ENCODE measurements at places on chromosomes 12 and 14.

DNA sequence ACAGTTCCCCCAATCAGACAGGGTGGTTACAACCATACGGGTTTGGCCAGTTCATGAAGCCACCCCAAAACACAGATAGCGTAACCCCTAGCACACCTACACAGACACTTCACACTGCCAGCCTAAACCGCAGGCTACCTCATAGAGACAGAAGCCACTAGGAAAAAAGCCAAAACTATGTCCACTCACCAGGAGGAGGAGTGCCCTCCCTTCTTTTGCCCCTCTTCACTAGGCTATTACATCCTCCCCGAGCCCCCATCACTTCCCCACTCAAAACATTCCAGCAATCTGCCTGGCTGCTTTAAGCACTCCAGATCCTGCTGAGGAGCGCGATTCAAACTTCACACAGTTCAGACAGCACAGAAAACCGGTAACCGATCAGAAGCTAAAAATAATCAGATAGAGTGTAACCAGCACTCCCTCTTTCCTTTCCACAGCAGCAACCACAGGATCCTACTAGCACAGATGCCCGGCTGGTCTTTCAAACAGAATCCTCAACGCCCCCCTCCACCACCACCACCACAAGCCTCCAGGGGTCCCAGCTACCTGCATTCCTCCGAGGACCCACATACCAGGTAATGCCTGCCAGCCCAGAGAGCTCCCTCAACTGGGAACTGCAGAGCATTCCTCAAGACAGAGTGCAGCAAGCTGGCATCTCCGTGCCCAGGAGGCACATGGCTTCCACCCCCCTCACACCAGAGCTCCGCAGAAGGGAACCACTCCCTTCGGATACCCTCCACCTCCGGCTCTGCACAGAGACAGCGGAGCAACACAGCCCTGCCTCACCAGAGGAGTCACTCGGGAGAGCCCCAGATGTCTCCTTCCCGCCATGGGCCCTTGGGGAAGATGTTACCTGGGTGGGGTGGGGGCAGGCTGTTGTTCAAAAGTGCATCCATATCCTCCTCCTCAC, 1.5 kb downstream of the CHD4 start:
- H3K4me1 ChIP-seq = peaks cover 32% of the 10 kb centered on the region
- H3K36me3 ChIP-seq = peaks cover 18% of the 10 kb centered on the region
- H3K4me3 ChIP-seq = no peak overlapping the region
- no peak for DNase-seq

GRCh38 chr14:49930720-49931119, 37.8 kb downstream of the ARF6 start:
- no peaks in the 10 kb centered on the region for H3K4me1 ChIP-seq
- no peaks in the 10 kb centered on the region for H3K27me3 ChIP-seq
- H3K27ac ChIP-seq = no peak overlapping the region
- no peak overlapping the region for H3K4me3 ChIP-seq
- no peaks in the 10 kb centered on the region for H3K36me3 ChIP-seq

GRCh38 chr14:86779416-86779815, 1213.6 kb downstream of the GALC start:
- H3K4me3 ChIP-seq = no peak overlapping the region
- H3K36me3 ChIP-seq = peaks cover 2% of the 10 kb centered on the region
- H3K27me3 ChIP-seq = no peaks in the 10 kb centered on the region
- DNase-seq = no peak

DNA sequence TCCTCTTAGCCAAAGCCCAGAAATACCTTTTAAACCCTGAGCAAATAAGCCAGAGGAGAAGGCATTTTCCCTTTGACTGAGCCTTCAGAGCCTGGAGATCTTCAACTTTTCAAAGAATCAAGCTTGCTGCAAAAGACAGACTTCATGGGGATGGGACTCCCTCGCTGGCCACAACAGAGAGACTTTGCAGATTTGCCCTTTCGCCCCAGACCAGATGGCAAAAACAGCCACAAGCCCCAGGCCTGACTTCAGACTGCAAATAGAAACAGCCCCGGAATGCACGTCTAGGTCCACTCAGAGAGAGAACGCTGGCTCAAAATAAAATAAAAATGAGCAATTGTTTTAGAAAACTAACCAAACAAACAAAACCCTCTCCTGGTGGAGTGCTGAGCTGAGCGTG, 114.6 kb upstream of the MED13L start:
- H3K27ac ChIP-seq = no peak overlapping the region
- peaks cover 5% of the 10 kb centered on the region for H3K27me3 ChIP-seq
- no peaks in the 10 kb centered on the region for H3K36me3 ChIP-seq
- H3K4me3 ChIP-seq = no peak overlapping the region

DNA sequence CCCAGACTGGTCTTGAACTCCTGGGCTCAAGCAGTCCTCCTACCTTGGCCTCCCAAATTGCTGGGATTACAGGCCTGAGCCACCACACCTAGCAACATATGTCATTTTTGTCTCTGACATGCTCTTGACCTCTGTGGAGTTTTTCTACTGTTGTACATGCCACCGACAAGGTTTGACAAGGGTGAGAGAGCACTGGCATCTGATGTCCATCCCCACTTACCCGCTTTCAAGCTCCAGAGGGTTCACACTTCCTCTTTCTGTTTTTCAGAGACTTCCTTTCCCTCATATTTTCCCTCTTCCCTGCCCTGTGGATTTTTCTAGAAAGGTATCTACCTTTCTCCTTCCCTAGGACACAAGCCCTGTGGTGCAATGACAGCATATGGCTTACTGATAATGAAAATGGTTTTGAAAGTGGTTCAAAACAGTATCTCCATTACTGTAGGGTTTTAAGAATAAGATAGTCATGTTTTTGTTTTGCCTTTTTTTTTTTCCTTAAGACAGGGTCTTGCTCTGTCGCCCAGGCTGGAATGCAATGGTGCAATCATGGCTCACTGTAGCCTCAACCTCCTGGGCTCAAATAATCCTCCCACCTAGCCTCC, 27.7 kb upstream of the PLEKHG3 start:
- DNase-seq = no peak
- no peaks in the 10 kb centered on the region for H3K27me3 ChIP-seq

DNA sequence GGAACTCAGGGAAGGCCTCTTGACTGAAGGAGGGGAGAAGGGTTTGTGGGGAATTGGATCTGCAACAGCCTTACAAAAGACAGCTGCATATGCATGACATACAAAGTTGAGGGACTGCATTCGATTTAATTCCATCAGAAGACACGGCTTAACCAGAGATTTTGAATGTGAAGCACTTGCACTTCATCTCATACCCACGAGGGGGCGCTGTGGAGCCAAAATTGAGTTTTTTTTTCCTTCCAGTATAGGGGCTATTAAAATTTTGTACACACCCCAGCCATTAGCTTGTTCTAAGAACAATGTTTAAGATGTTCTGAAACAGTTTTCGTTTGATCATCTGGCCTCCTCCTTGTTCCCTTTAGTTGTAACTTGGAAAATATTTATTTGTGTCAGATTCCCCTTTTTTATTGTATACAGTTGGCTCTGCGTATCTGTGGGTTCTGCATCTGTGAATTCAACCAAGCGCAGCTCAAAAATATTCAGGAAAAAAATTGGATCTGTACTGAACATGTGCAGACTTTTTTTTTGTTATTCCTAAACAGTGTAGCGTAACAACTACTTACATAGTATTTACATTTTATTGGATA, 1.6 kb downstream of the SUDS3 start:
- peaks cover 10% of the 10 kb centered on the region for H3K36me3 ChIP-seq
- peak overlapping the region; percentile 77 for H3K27ac ChIP-seq
- no peaks in the 10 kb centered on the region for H3K27me3 ChIP-seq
- peaks cover 31% of the 10 kb centered on the region for H3K4me1 ChIP-seq
- peak overlapping the region; percentile 97 for H3K4me3 ChIP-seq

DNA sequence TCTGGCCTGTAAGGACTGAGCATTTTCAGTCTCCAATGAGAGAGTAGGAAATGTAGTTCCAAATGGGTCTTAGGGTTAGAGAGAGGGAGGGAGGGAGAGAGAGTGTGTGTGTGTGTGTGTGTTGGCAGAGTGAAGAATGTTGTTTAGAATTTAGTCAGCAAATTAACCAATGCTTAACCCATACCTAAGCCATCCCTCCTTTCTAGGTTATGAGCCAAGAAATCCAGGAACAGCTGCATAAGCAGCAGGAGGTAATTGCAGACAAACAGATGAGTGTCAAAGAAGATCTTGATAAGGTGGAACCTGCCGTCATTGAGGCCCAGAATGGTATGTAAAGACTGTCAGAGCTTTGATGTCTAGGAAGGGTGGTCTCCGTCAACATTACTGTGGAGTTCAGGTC, 56.9 kb downstream of the HSP90AA1 start:
- no peaks in the 10 kb centered on the region for H3K27me3 ChIP-seq
- no peak for DNase-seq
- peaks cover 59% of the 10 kb centered on the region for H3K36me3 ChIP-seq
- no peaks in the 10 kb centered on the region for H3K4me1 ChIP-seq

DNA sequence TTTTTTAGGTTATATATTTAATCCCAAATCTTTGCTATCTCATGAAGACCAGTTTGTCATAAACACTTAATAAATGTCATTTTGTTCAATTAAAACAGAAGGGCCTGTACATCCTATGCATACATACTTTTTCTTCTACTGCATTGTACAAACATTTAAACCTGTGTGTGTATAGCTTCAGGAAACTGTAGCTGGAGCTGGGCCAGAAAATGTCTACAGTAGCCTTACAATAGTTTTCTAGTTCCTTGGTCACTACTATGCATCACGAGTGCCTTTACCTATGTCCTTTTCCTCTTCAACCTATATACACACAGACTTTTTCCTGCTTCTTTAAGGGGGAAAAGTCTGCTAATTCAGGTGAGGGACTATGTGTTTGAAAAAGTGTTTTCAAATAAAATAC, 302.8 kb downstream of the PAWR start:
- no peak overlapping the region for H3K27ac ChIP-seq
- peaks cover 5% of the 10 kb centered on the region for H3K4me1 ChIP-seq
- no peaks in the 10 kb centered on the region for H3K27me3 ChIP-seq
- no peaks in the 10 kb centered on the region for H3K36me3 ChIP-seq
- no peak for DNase-seq

GRCh38 chr14:94750371-94750770, 19.5 kb downstream of the GSC start:
- no peak overlapping the region for H3K4me3 ChIP-seq
- H3K27ac ChIP-seq = no peak overlapping the region
- peaks cover 24% of the 10 kb centered on the region for H3K27me3 ChIP-seq
- no peak for DNase-seq
- H3K4me1 ChIP-seq = peaks cover 13% of the 10 kb centered on the region

DNA sequence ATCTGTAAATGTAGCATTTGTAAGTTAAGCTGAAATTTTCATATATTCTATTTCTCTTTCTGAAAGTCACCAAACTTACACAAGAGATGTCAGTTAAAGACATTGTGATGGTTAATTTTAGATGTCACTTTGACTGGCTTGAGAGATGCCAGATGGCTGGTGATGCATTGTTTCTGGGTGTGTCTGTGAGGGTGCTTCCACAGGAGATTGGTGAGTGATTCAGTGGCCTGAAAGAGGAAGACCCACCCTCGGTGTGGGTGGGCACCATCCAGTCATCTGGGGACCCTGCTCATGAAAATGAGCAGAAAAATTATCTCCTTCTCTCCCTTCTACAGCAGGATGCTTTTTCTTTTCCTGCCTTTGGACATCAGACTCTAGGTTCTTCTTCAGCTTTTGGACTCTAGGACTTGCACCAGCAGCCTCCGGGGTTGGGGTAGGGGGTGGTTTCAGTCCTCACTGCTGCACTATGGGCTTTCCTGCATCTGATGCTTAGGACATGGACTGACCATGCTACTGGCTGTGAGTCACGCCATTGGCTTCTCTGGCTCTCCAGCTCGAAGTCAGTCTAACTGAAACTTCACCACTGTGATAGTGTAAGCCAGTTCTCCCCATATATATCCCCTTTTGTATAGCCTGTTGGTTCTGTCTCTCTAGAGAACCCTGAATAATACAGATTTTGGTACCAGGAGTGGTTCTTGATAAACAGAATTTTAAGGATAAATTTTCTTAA, 20.9 kb downstream of the PDE6H start:
- peaks cover 13% of the 10 kb centered on the region for H3K36me3 ChIP-seq
- H3K27me3 ChIP-seq = no peaks in the 10 kb centered on the region
- no peak for DNase-seq
- peak overlapping the region; percentile 27 for H3K27ac ChIP-seq

DNA sequence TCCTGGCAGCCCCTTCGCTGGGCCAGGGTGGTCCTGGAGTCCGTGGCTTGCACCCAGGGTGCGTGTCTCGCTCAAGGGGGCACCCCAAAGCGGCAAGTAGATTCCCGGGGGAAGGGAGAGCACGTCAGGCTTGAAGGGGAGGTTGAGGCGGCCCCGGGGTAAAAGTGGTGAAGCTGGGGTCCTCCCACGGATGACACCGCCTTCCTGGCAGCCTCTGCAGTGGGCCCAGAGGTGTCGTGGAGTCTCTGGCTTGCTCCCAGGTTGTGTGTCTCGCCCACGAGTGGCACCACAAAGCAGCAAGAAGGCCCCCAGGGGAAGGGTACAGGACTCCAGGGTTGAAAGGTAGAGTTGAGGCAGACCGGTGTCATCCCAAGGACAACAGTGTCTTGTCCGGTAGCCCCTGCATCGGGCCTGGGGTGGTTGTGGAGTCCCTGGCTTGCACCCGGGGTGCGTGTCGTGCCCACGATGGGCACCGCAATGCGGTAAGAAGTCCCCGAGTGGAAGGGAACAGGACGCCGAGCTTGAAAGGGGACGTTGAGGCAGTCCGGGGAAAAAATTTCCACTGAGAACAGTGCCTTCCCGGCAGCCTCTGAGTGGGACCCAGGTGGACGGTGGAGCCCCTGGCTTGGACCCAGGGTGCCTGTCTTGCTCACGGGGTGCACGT, 158.0 kb upstream of the ALG10B start:
- no peak overlapping the region for H3K4me3 ChIP-seq
- H3K36me3 ChIP-seq = no peaks in the 10 kb centered on the region
- no peaks in the 10 kb centered on the region for H3K27me3 ChIP-seq
- no peak for DNase-seq
- no peaks in the 10 kb centered on the region for H3K4me1 ChIP-seq
- H3K27ac ChIP-seq = no peak overlapping the region

GRCh38 chr12:100741084-100741711, 53.4 kb upstream of the ANO4 start:
- H3K4me3 ChIP-seq = no peak overlapping the region
- DNase-seq = no peak
- H3K4me1 ChIP-seq = no peaks in the 10 kb centered on the region
- no peaks in the 10 kb centered on the region for H3K27me3 ChIP-seq
- H3K27ac ChIP-seq = no peak overlapping the region

DNA sequence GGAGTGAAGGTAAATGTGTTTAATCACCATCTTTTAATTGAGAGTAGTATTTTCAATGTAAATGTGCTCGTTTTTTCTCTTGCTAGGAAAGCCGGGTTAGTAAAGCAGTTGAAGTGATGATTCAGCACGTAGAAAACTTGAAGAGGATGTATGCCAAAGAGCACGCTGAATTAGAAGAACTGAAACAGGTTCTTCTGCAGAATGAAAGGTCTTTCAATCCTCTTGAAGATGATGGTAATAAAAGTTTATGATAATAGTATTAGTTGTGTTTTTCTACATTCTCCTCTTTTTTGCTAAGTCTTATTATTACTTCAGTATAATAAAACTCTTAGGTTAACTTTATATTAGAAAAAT, 93.9 kb downstream of the DNAI7 start:
- no peak overlapping the region for H3K27ac ChIP-seq
- no peaks in the 10 kb centered on the region for H3K4me1 ChIP-seq
- DNase-seq = no peak
- H3K4me3 ChIP-seq = no peak overlapping the region
